ENCODE measurements at places on chromosomes 7 and 10. TPM values are rescaled to one million over a fixed set of nuclear protein-coding genes. Genes with fewer than 3 reads are reported as not detected.

GRCh38 chr7:7417851-7418250, 117.8 kb downstream of the COL28A1 start:
- H3K27ac ChIP-seq, result no peak overlapping the region
- H3K36me3 ChIP-seq, result no peaks in the 10 kb centered on the region
- H3K27me3 ChIP-seq, result no peaks in the 10 kb centered on the region
- H3K4me1 ChIP-seq, result peaks cover 8% of the 10 kb centered on the region
- no peak for DNase-seq
- H3K4me3 ChIP-seq, result no peak overlapping the region

GRCh38 chr10:5776136-5776880, 36.9 kb downstream of the GDI2 start:
- H3K27ac ChIP-seq, result peak overlapping the region; percentile 71
- no peaks in the 10 kb centered on the region for H3K27me3 ChIP-seq
- no peak for DNase-seq
- H3K36me3 ChIP-seq, result peaks cover 48% of the 10 kb centered on the region

- no peaks in the 10 kb centered on the region for H3K4me1 ChIP-seq
- no peaks in the 10 kb centered on the region for H3K27me3 ChIP-seq
- H3K4me3 ChIP-seq, result no peak overlapping the region
- DNase-seq, result no peak
- no peaks in the 10 kb centered on the region for H3K36me3 ChIP-seq
- no peak overlapping the region for H3K27ac ChIP-seq
Observed at GRCh38 chr10:119634219-119634544, 17.0 kb upstream of the BAG3 start.

- H3K27ac ChIP-seq, result no peak overlapping the region
- no peaks in the 10 kb centered on the region for H3K27me3 ChIP-seq
- DNase-seq, result no peak
- no peaks in the 10 kb centered on the region for H3K4me1 ChIP-seq
- peaks cover 18% of the 10 kb centered on the region for H3K36me3 ChIP-seq
- H3K4me3 ChIP-seq, result no peak overlapping the region
Observed at GRCh38 chr10:119335671-119336353, 128.4 kb downstream of the GRK5 start.

DNA sequence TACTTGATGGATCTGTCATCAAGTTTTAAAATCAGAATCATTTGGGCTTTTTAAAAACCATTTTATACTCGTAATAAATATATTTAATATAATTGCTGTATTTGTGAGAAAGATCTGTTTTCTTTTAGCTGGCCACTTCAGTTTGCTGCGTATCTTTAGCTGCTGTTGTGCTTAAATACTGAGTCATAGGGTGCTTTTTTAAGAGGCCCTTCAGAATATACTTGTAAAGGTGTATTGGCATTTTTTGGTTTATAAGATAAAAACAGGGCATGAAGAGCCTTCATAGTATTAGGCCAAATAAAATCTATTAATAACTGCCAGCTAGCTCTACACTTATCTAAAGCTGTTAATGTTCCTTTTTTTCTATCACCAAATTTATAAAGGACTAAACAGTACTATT, 43.8 kb downstream of the STK17A start:
- H3K36me3 ChIP-seq, result peaks cover 75% of the 10 kb centered on the region
- peak overlapping the region; percentile 42 for H3K27ac ChIP-seq
- no peak overlapping the region for H3K4me3 ChIP-seq
- H3K4me1 ChIP-seq, result peaks cover 28% of the 10 kb centered on the region

GRCh38 chr7:72268090-72268489, 144.0 kb downstream of the CALN1 start:
- DNase-seq, result no peak
- no peak overlapping the region for H3K27ac ChIP-seq
- H3K36me3 ChIP-seq, result no peaks in the 10 kb centered on the region
- H3K27me3 ChIP-seq, result no peaks in the 10 kb centered on the region

- no peak for DNase-seq
- H3K4me1 ChIP-seq, result peaks cover 37% of the 10 kb centered on the region
- H3K36me3 ChIP-seq, result peaks cover 23% of the 10 kb centered on the region
- peak overlapping the region; percentile 88 for H3K27ac ChIP-seq
- no peaks in the 10 kb centered on the region for H3K27me3 ChIP-seq
- H3K4me3 ChIP-seq, result peak overlapping the region; percentile 90
Observed at GRCh38 chr7:150406567-150407421, 27.7 kb downstream of the ZNF775 start.

DNA sequence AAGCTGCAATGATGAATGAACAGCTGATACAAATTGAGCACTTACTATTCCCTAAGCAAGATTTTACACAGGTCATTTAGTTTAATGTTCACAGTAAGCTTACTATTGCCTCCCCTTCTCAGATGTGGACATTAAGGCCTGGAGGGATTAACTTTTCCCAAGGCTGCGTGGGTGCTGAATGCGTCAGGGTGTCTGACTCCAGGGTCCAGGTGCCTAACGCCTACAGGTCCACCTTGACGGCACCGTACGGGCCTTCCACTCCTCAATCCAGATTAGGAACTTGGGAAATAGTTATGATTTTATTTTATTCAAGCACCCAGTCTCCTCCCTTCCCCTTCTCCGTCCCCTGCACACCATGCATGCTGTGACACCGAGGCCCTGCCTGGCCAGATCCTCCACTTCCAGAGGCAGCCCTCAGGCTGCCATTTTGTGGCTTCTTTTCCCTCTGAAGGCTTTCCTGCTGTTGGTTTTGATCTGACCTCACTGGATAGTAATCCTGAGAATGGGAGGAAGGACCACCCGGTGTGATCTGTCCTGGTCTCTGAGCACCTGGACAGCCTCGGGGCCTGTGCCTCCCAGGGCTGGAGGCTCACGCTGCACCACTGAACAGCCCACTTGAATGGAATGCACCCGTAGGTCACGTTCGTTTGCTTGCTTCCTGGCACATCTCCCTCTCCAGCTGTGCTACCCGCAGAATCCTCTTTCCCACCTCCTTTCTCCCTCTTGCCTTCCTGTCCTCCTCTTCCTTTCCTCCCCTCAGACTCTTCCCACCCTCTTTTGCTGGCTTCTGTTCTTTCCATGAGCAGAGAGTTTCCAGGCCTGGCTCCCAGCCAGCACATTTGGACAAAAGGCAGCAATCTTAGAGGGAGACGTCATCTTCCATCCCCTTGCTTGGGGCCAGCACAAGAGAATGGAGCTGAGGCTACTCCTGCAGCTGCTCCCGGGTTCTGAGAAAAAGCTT, 14.4 kb downstream of the DENND2A start:
- H3K4me3 ChIP-seq, result no peak overlapping the region
- H3K27ac ChIP-seq, result no peak overlapping the region
- H3K27me3 ChIP-seq, result peaks cover 2% of the 10 kb centered on the region
- H3K36me3 ChIP-seq, result no peaks in the 10 kb centered on the region
- no peaks in the 10 kb centered on the region for H3K4me1 ChIP-seq

DNA sequence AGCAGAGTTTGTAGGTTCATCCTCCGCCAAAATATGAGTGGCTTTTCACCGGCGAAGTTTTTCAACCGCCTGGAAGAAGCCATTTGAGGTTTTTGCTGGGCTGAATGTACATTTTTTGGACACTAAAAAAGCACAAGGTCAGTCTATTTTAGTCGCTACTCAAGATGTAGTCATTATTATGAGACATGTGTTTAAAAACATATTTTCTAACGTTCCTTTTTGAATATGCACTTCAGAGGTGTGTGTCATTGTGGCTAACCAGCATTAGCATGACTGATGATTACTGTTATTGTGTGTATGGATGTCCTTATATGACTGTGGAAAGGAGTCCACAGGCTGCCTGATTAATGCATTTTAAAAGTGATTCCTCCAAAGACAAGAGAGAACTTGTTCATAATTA, 605.4 kb downstream of the INHBA start:
- DNase-seq, result no peak
- no peaks in the 10 kb centered on the region for H3K27me3 ChIP-seq
- H3K4me1 ChIP-seq, result no peaks in the 10 kb centered on the region
- no peaks in the 10 kb centered on the region for H3K36me3 ChIP-seq
- H3K4me3 ChIP-seq, result no peak overlapping the region

GRCh38 chr7:98668255-98668654, 51.2 kb downstream of the NPTX2 start:
- no peak overlapping the region for H3K27ac ChIP-seq
- no peaks in the 10 kb centered on the region for H3K4me1 ChIP-seq
- no peaks in the 10 kb centered on the region for H3K27me3 ChIP-seq
- H3K36me3 ChIP-seq, result no peaks in the 10 kb centered on the region

- peaks cover 21% of the 10 kb centered on the region for H3K4me1 ChIP-seq
- H3K27ac ChIP-seq, result no peak overlapping the region
- H3K27me3 ChIP-seq, result peaks cover 47% of the 10 kb centered on the region
- H3K36me3 ChIP-seq, result no peaks in the 10 kb centered on the region
- H3K4me3 ChIP-seq, result peak overlapping the region; percentile 36
Observed at GRCh38 chr10:13891128-13892000, 304.6 kb downstream of the PRPF18 start.

GRCh38 chr7:137891016-137891655, 44.4 kb upstream of the DGKI start:
- H3K27ac ChIP-seq, result no peak overlapping the region
- H3K4me3 ChIP-seq, result no peak overlapping the region
- H3K36me3 ChIP-seq, result peaks cover 52% of the 10 kb centered on the region
- no peaks in the 10 kb centered on the region for H3K4me1 ChIP-seq

DNA sequence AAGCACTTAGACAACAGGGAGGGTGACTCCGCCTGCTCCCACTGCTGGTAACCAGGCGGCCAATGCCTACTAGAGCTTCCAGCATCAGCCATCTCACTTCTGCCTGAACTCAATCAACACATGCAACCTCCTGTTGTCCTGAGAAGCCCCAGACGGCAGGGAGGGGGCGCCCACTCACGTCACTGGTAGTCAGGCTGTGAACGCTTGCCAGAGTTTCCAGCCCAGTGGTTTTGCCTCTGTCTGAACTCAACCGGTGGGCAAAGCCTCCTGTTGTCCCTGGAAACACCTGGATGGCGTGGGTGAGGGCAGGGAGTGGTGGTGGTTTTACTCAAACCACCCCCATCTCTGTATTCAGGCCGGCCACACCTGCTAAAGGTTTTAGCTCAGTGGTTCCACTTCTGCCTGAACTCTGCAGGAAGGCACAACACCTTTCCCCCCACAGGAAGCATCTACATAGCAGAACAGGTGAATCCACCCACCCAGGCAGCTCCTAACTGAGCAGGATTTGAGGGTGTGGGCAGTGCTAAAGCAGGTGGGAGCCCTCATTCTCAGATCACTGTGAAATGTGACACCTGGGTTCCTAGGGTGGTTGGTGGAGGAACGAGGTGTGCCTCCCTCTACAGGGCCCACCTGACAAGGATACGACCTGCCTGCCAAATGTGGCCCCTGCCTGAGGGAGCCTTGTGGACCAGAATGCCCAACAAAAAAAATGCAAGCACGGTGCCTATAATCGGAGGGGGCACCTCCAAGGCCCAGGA, 563.0 kb upstream of the SEMA3D start:
- no peaks in the 10 kb centered on the region for H3K4me1 ChIP-seq
- DNase-seq, result no peak
- H3K27ac ChIP-seq, result no peak overlapping the region
- no peaks in the 10 kb centered on the region for H3K27me3 ChIP-seq
- H3K4me3 ChIP-seq, result no peak overlapping the region

DNA sequence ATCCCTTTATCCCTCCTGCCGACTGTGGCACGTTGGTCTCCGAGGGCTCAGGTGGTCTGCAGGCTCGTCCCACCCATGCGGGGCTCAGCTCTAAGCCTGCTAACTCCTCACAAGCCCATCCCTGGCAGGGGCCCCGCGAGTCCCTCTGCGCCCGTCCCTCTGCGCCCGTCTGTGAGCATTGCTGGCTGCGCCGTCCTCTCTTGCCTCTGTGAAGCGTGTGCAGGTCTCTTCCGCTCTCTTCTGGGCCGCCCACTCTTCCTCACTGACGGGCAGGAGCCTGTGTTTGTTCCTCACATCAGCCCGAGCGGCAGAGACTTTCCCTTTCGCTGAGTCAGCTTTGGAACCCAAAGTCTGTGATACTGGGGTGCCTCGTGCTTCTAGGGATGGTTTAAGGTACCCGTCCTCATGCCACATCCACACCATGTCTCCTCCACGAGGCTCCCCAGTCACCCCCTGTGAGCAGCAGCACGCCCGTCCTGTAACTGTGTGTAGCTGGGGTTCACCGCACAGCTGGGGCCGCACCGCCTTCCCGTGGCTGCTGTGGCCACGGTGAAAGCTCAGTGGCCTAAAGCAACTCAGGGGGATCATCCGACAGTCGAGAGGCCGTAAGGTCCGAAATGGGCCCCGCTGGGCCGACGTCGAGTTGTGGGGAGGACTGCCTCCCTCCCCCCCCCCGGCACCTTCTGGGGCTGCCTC, 35.5 kb downstream of the ADGRA1 start:
- no peaks in the 10 kb centered on the region for H3K36me3 ChIP-seq
- H3K4me3 ChIP-seq, result no peak overlapping the region
- H3K27ac ChIP-seq, result no peak overlapping the region
- DNase-seq, result no peak

- DNase-seq, result no peak
- no peak overlapping the region for H3K4me3 ChIP-seq
- H3K4me1 ChIP-seq, result no peaks in the 10 kb centered on the region
- no peaks in the 10 kb centered on the region for H3K27me3 ChIP-seq
- H3K36me3 ChIP-seq, result no peaks in the 10 kb centered on the region
- H3K27ac ChIP-seq, result no peak overlapping the region
Observed at GRCh38 chr7:23654508-23654907, 25.5 kb upstream of the FAM221A start.

GRCh38 chr7:28096713-28097112, 83.9 kb downstream of the JAZF1 start:
- DNase-seq, result no peak
- no peak overlapping the region for H3K4me3 ChIP-seq
- peaks cover 3% of the 10 kb centered on the region for H3K4me1 ChIP-seq
- H3K27me3 ChIP-seq, result no peaks in the 10 kb centered on the region

Gene NPSR1
- not detected for total RNA-seq

Gene SSC4D
- total RNA-seq, result not detected

Gene IFIT1B
- 0.11 TPM for total RNA-seq

Gene NEUROD6
- not detected for total RNA-seq

Gene VWC2
- total RNA-seq, result not detected

Gene NACAD
- total RNA-seq, result 0.14 TPM

Gene TFR2
- total RNA-seq, result 1.7 TPM

Gene ZFAND2A
- total RNA-seq, result 92.5 TPM

Data from CD4-positive, alpha-beta T cell (primary cell).